ACHN (cell line): ENCODE measurements at places on chromosomes 7 and 10.

GRCh38 chr10:109937460-109938065, 14.3 kb upstream of the XPNPEP1 start:
- no peak for DNase-seq

DNA sequence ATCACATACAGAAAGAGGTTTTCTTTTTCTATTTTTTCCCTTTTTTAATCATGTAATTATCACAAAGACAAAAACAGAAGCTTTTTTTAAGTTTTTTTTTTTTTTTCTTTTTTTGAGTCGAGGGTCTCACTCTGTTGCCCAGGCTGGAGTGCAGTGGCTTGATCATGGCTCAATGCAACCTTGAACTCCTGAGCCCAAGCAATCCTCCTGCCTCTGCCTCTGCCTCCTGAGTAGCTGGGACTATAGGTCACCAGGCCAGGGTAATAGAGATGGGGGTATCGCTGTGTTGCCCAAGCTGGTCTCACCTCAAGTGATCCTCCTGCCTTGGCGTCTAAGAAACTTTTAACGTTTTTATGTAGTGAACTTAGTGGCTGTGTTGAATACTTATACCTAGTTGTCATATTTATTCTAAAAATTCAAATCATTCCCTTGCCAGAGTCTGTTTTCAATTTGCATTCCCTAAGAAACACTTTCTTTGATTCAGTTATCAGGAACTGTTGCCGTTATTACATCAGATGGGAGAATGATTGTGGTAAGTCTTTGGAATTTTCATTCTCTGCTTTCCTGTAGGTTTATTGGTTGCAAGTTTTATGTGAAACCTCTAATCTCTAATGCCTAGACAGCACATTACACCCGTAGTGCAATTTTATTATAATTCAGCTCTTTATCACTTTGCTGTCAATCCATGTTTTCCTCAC, 1.3 kb downstream of the LSM8 start:
- no peak for DNase-seq

DNA sequence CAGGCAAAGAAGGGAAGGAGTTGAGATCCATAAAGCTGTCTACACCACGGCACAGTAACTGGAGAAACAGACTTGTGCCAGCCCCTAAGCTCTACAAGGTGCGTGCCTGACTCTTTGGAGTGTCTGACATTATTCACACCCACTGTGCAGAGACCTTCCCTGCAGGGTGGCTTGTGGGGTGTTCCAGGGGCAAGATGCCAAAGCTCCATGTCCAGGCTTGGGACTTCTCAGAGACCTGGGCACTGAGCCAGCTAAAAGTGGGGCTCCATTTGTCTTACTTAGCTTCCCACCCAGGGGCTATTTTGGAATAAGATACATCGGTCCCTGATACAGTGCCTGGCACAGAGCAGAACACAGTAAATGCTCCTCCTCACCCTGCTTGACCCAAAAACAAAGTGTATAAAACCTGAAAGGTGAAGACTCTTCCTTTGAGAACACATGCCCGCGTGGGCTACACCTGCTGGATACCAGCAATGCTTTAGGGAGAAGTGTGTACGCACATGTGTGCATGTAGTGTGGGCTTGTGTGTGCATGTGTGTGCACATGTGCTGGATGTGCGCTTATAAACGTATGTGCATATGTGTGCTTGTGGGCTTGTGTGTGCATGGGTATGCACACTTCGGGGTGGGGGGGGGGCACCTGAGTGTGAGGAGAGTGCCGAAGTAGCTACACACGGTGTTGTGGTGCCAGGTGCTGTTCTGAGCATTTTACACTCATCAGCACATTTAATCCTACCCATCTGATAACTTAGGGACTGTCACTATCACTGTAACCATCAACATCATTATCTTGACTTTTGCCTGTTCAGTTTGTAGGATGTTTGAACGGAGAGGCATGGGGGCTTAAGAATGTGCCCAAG, 143.0 kb downstream of the ARHGAP22 start:
- DNase-seq = no peak

DNA sequence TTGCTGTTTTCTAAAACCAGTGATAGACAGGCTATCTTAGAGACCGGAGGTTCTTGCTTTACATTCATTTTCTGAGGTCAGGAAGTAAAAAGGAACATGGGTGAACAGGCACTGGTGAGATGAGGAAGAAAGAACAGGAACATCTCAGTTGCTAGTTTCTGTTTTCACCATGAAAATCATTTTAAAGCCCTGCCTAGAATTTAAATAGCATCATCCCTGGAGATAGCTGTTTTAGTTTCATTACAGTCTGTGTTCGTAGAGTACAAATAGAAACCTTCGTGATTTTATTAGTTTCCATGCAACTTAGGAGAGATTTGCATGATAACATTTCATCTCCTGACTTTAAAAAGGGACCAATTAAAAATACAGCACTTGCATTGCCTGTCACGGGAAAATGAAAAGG, 14.7 kb downstream of the KCNMA1 start:
- DNase-seq = no peak

- no peak for DNase-seq
Measured at GRCh38 chr7:131364767-131365344, 37.2 kb downstream of the MKLN1 start.
